Brain pericyte (primary cell): ENCODE measurements at places on chromosomes 1 and 21.

DNA sequence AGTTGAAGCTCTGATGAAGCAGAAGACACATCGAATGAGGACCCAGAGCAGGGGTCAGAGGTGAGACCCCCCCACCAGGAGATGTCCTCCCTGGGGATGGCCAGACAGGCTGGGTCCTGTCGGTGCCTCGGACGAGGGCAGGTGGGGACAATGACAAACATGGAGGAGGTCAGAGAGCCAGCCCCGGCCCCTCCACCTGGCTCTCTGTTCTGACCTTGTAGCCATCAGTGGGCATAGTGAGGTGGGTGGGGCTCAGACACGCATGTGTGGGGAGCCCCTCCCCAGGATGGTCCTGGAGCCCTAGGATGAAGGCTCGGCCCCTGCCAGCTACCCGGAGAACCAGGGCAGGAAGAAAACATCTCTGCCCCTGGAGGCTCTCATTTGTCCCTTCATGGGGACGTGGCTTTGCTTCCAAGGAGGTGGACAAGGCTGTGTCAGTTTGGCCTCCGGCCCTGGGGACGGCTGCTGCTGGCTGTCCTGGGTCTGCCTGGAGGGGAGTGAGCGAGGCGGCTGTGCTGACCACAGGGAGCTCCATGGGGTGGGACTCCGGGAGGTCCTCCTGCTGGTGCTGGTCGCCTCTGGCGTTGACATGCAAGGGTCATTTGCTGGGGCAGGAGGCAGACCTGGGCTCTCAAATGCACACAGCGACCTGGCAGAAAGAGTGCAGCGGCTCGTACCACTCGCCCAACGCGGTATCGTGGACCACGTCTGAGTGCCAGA, 2.6 kb downstream of the KRTAP10-6 start:
- no peak for DNase-seq

GRCh38 chr1:33826711-33827110, 37.2 kb upstream of the HMGB4 start:
- DNase-seq, result no peak

DNA sequence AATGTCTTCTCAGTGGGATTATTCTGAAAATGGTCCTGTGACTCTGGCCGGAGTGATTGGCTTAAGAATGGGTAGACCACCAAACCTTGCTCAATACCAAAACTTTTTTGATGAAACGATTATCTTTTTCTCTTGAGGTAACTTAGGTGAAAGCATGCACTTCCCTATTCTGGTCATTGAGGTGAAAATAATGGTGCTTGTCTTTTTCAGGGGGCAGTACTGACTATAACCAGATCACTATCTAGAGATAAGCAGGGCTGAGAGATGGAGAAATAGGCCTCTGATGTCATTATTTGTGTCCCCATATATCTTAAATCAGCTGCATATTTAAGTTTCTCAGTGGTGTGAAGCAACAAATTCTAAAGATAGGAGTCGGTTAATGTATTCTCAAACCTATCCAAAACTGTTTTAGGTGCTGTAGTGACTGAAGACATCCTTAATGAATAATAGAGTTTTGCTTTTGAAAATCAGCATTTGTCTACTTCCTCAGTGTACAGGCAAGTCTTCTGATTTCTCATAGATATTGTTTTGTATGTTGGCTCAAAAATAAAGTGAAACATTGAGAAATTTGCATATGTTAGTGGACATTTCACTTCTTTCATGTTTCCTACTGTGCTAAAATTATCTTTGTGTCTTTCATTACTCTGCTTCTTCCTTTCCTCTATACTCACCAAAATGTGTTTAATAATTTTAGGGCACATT, 735.3 kb upstream of the ADGRL4 start:
- no peak for DNase-seq

GRCh38 chr1:15918962-15919715, 56.8 kb downstream of the ZBTB17 start:
- DNase-seq, result no peak
